ENCODE measurements at places on chromosomes 5 and 9. TPM values are rescaled to one million over a fixed set of nuclear protein-coding genes. Genes with fewer than 3 reads are reported as not detected.

Gene CPLANE1
- total RNA-seq = 25.0 TPM

Gene TAF1L
- total RNA-seq = not detected

Gene PCDHB2
- not detected for total RNA-seq

Gene OBP2A
- total RNA-seq = not detected

Gene ELAVL2
- 1.1 TPM for total RNA-seq

Gene CATSPER3
- not detected for total RNA-seq

Gene SLIT3
- 14.1 TPM for total RNA-seq

Gene PCDHGA8
- 12.5 TPM for total RNA-seq

Gene IQGAP2
- 110 TPM for total RNA-seq

Gene RGS7BP
- 1.8 TPM for total RNA-seq

Gene GABRA6
- not detected for total RNA-seq

Gene ANKRA2
- 65.5 TPM for total RNA-seq

Gene BTNL8
- 22.0 TPM for total RNA-seq

Gene LECT2
- not detected for total RNA-seq

Gene SOHLH1
- total RNA-seq = not detected

Gene PPIC
- 57.5 TPM for total RNA-seq

Gene DPYSL3
- 49.8 TPM for total RNA-seq

Gene C9orf153
- not detected for total RNA-seq

Gene IFNE
- total RNA-seq = not detected

Gene PCDHB11
- 1.3 TPM for total RNA-seq

Gene SNX30
- 6.7 TPM for total RNA-seq

Gene ZDHHC11
- total RNA-seq = 18.9 TPM

Gene DCTN4
- 27.7 TPM for total RNA-seq

Gene ACER2
- 50.0 TPM for total RNA-seq

Gene NADK2
- 70.4 TPM for total RNA-seq

Gene PCDHGC3
- 12.9 TPM for total RNA-seq

Gene CTXN3
- total RNA-seq = not detected

Gene FGD3
- total RNA-seq = 2.5 TPM

Gene PCDHGA2
- 2.3 TPM for total RNA-seq

Gene KIF24
- 3.2 TPM for total RNA-seq

Gene BRINP1
- total RNA-seq = not detected

Gene ANKRD31
- total RNA-seq = not detected

Gene ABO
- 67.1 TPM for total RNA-seq

Gene CCL27
- total RNA-seq = not detected

Gene CTSV
- total RNA-seq = 7.7 TPM

Gene PIP5K1B
- 33.8 TPM for total RNA-seq

Gene PCDHGB3
- total RNA-seq = 3.8 TPM

Gene IFNA2
- not detected for total RNA-seq

Gene RRAGA
- 31.9 TPM for total RNA-seq

Gene EPB41L4A
- total RNA-seq = 14.3 TPM

Gene SAXO1
- 0.18 TPM for total RNA-seq

Gene C8G
- not detected for total RNA-seq

Gene PCSK1
- total RNA-seq = not detected

Gene IFNA13
- not detected for total RNA-seq

Gene PCDHGA4
- total RNA-seq = 0.29 TPM

Gene SPATA31A6
- not detected for total RNA-seq

Gene AP3B1
- 66.9 TPM for total RNA-seq

Gene IRX4
- not detected for total RNA-seq

Gene TNC
- total RNA-seq = 52.2 TPM

Gene ACO1
- 42.7 TPM for total RNA-seq

Gene PAX5
- not detected for total RNA-seq

Measured in stomach (tissue), 19 donors.